ENCODE measurements at places on chromosomes 3 and 15.
A peak's percentile ranks its signal among the peaks of the same experiment; 100 is the strongest.

DNA sequence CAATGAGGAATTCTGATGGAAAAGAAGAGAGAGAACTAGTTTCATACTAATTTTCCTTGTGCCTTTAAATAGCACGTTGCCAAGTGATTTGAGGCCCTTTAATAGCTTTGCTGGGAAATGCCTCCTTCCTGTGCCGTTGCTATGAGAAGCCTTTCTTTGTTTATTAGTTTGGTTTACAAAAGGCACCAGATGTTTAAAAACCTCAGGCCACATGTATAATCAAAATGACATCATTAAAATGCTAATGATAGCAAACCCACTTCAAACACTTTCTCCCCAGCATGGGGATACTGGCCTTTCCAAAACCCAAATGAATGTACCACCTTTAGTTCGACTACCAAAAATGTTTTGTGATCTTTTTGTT, 50.0 kb upstream of the TBC1D23 start:
- peak; percentile 68 for DNase-seq

DNA sequence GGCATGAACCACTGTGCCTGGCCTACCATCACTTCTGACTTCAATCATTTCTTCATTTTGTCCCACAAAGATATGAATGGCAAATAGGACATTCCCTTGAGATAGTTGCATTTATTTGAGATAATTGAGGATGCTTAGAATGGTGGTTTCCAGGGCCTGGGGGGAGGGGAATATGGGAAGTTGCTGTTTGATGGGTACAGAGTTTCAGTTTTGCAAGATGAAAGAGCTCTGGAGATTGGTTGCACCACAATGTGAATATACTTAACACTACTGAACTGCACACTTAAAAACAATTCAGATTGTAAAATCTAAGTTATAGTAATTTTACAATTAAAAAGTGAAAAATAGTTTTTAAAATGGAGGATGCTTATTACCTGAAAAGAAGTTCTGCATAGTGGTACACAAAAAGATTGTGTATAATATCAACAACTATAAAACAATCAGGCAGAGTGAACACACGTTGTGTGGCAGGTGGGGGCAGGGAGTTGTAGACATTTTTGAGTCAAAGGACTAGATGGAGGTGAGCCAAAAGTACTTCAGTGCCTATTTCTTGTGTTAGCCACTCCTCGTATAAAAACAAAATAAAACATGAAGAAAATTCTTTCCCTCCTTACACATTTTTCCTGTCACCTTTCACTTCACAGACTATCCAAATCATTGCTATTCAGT, 18.5 kb upstream of the RIOX2 start:
- DNase-seq: no peak

GRCh38 chr3:196472286-196472685, 31.3 kb downstream of the RNF168 start:
- no peak for DNase-seq

- DNase-seq: no peak
Measured at GRCh38 chr3:159604151-159604581, 384.5 kb upstream of the IL12A start.

DNA sequence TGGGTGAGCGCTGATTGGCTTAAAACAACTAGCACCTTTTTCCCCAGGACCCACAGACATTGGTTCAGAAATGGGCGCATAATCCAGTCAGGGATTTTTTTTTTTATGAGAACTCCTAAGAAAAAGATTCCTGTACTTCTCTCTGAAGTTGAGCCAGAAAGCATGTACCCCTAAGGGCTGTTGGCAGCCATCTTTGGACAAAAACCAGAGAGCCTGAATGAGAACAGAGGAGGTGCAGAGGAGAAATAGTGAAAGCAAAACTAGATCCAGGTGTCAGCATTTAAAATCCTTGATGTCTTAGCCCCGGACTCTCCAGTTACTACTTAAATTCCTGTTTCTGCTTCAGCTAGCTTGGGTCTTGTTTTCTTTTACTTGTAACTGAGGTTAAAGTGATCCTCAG, 1.9 kb upstream of the SLC27A2 start:
- no peak for DNase-seq

DNA sequence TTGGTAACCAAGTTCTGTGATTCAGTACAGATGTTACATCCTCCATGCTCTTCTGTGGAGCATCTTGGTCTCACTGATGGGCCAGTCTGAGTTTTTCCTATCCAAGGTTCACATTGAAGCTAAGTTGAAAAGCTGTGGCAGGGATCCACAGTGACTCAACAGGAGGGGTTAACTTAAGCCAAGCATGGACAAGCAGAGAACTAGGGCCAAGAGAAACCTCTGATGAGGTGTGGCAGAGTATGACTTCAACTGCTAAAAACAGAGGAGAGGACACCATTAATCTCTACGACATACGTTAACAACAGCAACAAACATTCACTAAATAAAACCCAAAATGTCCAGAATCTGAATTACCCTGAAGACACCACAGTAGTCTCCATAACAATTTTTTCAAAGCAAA, 268.1 kb upstream of the UBE2E2 start:
- no peak for DNase-seq

- no peak for DNase-seq
Measured at GRCh38 chr3:112649478-112649735, 8.5 kb upstream of the CCDC80 start.

GRCh38 chr15:91688811-91689210, 164.7 kb upstream of the SLCO3A1 start:
- DNase-seq: no peak

DNA sequence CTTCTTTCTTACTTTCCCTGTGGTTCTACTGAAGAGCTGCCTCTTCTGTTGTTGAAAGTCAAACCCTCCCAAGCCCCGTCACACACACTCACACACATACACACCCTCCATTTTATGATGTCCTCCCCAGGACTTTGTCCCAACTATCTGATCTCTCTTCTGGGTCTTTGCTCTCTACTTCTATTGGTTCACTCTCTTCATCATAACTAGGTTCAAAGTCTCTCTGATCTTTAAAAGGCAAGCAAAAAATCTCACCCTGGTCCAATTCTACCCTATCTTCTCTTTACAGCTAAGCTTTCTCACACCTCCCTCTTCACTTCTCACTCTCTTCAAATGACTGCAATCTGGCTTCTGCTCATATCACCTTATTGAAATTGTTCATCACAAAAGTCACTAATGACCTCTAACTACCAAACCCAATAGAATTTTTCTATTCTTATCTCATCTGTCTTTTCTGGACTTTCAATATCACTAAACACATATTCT, 34.8 kb downstream of the LRRFIP2 start:
- DNase-seq: no peak

- DNase-seq: no peak
Measured at GRCh38 chr3:23761440-23761896, 44.3 kb upstream of the UBE2E1 start.

DNA sequence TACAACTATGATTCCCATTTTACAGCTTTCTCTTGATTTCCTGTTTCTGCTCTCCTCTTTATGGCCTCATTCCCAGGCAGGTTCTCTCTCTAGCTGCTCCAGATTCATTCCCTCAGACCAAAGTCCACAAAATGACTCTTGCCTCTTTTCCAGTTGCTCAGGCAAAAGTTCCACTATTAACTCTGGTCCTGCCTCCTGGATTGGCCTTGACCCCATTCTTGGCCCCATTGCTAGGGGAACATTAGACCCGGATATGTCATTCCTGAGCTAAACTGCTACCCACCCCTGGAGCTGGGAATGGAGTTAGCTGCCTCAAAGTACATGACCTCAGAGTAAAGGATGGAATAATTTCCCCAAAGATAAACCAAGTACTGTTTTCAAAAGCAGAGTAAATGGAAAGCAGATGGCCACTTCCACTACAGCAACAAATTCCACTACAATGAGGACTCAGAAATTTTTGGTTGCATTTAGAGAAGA, 73.0 kb upstream of the GAP43 start:
- peak; percentile 77 for DNase-seq

GRCh38 chr3:128936341-128936740, 56.9 kb downstream of the ACAD9 start:
- DNase-seq: no peak

DNA sequence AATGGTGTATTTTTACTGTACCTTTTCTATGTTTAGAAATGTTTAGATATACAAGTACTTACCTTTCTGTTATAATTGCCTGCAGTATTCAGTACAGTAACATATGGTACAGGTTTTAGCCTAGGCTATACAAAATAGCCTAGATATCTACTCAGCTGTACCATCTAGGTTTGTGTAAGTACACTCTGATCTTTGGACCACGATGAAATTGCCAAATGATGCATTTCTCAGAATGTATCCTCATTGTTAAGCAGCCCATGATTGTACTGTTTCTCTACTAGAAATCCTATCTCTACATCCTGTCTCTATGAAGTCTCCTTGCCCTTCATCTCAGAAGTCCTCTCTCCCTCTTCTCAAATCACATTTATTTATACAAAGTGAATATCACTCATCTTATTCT, 32.8 kb upstream of the ZCWPW2 start:
- DNase-seq: no peak

DNA sequence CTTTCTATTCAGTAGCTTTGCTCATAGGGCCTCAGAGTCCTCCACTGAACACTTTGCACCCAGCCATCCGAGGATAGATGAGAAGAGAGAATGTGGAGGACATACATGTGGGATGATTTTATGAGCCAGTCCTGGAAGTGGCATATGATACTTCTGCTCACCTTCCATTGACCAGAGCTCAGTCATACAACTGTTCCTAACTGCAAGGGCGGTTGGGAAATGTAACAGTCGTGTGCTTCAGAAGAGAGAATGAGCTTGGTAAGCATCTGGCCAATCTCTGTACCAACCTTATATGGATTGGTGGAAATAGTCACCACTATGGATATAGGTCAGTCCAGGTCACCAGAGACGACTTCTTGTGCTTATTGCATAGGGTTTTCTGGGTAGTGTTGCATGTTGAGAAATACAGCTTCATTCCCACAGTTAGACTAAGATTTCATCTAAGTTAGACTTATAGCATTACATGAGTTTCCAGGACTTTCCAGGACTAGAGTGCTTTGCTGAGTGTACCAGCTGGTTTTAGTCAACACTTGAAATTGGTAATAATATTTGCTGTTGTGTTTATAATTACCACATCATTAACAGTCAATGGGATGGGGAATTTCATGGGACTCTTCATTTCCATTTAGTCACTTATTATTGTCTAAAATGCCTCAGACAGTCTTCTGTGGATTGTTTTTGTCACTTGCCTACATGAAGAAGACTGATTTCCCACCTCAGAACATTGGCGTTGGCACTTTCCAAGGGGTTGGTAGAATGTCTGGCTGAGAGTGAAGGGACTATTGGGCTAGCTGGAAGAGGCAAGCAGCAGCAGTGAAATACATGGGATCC, 214.5 kb upstream of the ROPN1 start:
- no peak for DNase-seq

GRCh38 chr3:52397676-52398399, 47.1 kb downstream of the SEMA3G start:
- no peak for DNase-seq

GRCh38 chr15:62067448-62068044, 769 bp downstream of the C2CD4A start:
- peak; percentile 55 for DNase-seq

DNA sequence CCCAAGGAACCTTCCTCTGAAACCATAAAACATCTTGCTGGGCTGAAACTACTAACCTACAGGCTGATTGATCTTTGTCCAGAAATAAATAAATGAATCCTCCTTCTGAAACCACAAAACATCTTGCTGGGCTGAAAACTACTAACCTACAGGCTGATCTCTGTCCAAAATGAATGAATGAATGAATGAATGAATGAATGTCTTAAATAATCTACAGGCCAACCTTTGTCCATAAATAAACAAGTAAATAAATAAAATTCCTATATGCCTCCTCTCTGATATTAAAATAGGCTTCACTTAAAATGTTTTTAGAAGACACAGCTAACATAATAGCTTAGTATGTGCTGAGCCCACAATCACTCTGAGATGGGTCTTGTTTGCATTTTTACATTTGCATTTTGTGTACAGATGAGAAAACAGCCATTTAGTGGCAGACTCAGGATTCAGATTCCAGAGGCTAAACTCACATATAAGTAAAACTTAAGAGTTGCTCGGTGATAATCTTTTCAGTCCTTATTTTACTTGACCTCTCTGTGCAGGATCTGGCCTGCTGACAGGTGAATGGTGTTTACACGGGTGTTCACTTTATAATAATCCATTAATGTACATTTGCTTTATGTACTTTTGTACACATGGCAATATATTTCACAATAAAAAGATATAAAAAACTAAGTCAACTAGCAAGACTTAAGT, 10.4 kb downstream of the TJP1 start:
- no peak for DNase-seq

DNA sequence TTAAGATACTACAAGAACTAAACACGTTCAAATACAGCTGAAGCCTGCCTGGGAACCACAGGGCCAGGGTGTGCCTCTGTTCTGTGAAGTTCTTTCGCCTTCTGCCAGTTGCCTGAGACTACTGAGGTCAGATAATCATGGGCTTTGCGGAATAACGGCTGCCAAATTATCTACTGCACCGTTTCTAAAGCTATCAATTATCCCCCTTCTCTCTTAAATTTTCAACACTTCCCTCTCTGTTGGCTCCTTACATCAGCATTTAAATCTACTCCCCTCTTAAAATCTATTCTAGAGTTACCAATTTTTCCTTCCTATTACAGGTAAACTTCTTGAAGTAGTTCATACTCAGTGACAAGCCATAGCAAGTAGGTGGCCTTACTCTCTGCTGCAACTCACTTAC, 6.2 kb upstream of the NEO1 start:
- no peak for DNase-seq

DNA sequence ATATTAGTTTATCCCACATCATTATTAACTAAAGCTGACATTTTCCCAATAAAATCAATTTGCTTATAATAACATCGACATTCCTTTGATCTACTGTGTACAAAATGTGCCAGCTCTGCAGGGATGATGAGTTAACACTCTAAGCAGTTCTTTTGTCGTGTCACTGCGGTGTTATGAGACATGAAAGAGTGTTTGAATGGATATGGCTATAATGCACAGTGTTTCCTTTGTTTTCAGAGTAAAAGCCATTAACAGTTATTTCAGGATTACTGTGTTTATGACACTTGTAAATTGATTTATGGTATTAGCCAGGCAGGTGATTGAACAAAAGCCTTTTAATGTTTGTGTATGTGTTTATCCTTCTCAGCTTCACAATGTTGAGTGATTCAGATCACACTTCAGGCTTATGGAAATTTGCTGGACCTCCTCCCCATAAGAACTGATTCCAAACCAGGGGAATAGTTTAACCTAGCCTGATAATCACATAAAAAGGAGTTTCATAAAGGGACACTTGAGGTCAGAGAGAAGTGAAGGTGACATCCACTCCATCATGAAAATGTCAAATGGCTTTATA, 115.7 kb downstream of the CHL1 start:
- no peak for DNase-seq

GRCh38 chr3:186925826-186926225, 4.5 kb upstream of the ST6GAL1 start:
- DNase-seq: no peak

- DNase-seq: no peak
Measured at GRCh38 chr3:17580901-17581300, 161.5 kb downstream of the TBC1D5 start.

DNA sequence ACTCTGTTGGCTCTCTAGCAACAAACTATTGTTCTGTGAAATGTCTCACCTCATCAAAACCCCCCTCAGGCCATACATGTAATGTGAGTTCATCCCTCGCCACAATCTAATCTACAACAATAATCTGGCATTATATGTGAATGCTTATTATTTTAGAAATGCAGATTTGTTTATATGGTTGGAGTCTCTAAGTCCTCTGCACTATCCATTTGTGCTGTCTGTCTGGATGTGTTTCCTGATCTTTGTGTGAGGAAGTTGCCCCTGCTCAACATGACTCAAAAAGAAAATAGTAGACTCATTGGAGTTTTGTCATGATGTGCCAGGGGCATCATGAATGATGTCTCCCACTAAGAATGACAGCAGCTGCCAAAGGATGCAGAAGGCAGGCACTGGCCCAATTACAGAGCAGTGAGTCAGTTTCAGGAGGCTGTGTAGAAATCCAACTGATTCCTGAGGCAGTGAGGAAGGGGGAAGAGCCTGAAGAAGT, 161.6 kb upstream of the PDZRN3 start:
- DNase-seq: no peak

Data from muscle of back (tissue), 13 donors.